Kidney (tissue), 22 donors: ENCODE measurements at places on chromosomes 5 and 9.

DNA sequence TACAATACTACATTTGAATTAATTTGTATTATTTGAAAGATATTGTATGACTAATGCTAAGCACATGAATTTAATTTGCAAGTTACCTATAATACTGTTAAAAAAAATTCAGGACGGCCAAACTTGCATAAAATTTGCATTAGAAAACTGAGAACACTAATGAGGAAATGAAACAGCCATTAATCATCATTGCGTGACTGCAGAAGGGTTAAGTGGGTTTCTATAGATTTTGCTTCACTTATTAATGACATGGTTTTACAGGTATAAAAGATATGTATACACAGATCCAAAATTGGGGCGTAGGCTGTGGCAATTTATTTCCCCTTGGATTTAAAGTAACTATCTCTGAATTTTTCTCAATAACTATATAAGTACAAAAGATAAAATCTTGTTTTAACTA, 882.6 kb downstream of the PTPRD start:
- DNase-seq = no peak

DNA sequence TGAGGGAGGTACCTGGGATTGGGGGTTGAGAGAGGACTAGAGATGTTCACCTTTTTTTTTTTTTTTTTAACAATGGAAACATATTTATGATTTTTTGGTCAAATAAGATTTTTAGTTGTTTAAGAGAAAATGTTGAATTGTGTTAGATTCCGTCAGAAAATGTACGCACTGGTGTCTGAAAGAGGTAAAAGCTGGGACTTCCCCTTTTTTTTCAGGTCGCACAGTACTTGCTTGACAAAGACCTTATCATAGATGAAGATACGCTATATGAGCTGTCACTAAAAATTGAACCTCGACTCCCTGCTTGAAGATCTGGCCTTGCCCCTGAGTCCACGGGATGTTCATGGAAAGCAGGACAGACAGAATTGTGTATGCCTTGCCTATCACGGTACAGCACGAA, 7.7 kb upstream of the CKMT2 start:
- DNase-seq = no peak

- no peak for DNase-seq
Measured at GRCh38 chr9:70427161-70427945, 12.9 kb upstream of the KLF9 start.

- DNase-seq = no peak
Measured at GRCh38 chr9:114631166-114631565, 20.1 kb downstream of the TMEM268 start.

- DNase-seq = no peak
Measured at GRCh38 chr9:7980691-7981289, 181.2 kb upstream of the DMAC1 start.

- DNase-seq = no peak
Measured at GRCh38 chr9:4366591-4367330, 66.9 kb upstream of the GLIS3 start.

GRCh38 chr9:19720377-19720776, 68.5 kb downstream of the SLC24A2 start:
- peak; percentile 81 for DNase-seq

DNA sequence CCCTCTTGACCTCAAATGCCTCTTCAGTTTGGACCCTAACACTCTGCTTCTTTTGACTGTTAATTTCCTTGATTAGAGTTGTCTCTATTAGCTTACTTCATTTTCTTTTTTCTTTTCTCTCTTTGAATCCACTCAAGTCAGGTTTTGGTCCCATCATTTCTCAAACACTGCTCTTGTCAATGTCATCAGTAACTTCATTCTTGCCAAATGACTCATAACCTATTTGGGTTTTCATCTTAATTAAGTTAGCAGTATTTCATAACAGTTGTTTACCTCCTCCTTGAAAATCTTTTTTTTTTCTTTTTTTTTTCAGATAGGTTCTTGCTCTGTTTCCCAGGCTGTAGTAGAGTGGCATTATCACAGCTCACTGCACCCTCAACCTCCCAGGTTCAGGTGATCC, 119.6 kb downstream of the PARP8 start:
- no peak for DNase-seq

DNA sequence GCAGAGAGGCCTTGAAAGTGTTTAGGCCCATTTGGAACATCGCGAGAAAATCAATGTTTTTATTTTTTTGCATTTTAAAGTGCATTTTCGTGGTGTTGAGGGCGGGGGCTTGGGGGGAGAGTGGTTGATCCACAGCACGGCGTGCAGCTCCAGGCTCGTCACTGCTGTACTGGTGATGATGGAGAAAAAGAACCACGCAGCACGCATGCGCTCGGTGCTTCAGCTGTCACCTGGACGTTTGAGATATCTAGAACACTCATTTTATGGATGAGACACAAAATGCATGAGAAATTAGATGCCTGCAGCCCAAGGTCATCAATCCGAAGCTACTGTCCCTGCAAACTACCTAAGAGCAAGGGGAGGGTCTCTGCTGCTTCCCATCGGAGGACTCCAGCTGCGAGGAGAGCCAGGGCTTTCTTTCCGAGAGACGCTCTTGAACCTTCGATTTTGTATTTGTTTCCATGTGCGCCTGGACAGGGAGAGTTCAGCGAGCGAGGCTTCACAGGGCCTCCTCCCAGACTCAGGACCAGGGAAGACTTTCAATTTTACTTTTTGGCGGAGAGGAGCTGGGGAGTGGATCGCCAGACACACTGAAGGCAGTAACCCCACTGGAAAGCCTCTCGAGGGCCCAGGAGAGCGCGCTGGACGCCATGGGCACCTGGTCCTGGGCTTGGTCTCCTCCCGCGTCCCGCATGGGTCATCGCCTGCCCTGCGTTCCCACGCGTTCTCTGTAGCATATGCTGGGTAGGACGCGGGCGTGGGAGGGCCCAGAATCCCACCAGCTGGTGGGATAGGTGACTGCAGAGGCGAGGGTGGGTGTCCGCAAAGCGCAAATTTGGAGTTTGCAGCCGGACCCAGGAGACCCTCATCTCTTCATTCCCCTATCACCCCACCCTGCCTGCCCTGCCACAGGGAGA, 2.5 kb downstream of the DMRT2 start:
- DNase-seq = no peak

GRCh38 chr5:72108202-72109061, 1.2 kb downstream of the MAP1B start:
- peak; percentile 89 for DNase-seq

DNA sequence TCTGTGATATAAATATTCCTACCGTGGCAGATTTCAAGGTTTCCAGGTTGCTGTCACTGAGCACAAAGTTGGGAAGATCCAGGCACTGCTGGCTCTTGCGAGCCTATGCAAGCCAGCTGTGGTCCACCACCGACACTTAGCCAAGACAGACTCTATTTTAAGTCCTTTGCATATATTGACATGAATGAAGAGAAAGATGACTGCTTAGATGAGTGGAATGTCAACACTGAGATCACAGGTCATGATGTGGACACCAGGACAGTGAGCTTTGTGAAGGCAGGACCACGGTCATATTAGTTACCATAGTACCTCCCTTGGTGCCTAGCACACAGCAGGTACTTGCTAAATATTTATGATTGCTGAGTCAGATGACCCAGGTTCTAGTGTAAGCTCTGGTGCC, 217.0 kb downstream of the PAPPA start:
- DNase-seq = no peak
